ENCODE measurements at places on chromosomes 3 and 15.

- DNase-seq = no peak
Observed at GRCh38 chr3:28595372-28595771, 246.7 kb upstream of the AZI2 start.

DNA sequence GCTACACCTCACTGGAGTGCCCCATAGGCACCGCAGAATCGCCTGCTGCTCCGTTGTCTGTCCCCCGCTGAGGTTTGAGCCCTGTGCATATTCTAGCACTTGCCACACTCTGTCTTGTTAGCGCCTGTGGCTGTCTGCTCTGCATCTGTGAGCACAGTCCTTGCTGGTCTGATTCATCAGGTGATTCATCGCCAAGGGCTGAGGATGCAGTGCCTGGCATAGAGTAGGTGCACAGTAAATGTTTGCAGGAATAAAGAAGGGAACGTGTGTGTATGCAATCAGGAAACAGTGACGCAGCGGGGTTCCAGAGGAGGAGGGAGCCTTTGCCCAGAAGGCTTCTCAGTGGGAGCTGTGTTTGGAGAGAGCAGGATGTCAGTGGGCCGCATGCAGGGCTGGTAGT lies 124.0 kb upstream of the PLXNA1 start:
- peak; percentile 64 for DNase-seq

DNA sequence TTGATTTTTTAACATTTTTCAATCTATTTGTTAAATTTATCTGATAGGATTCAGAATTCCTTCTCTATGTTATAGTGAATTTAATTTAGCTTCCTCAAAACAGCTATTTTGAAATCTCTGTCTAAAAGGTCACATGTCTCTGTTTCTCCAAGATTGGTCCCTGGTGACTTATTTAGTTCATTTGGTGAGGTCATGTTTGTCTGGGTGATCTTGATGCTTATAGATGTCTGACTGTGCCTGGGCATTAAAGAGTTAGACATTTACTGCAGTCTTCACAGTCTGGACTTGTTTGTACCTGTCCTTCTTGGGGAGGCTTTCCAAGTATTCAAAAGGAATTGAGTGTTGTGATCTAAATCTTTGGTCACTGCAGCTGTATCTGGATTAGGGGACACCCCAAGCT lies 169.5 kb upstream of the C2CD4B start:
- DNase-seq = no peak

DNA sequence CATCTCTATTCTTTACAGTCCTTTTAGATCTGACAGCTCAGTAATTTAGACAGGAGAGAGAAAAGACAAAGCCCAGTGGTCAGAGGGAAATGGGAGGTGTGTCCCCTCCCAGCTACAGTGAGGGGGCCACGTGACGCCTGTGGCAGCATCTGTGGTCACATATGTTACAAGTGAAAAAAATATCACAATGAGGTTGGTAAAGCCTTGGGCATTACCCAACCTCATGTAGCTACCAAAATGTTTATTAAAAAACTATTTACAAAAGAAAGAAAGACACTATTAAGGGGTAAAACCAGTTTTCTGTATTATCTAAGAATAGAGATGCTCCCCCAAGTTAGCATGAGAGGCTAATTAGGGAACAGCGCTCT lies 42.9 kb upstream of the PLCL2 start:
- DNase-seq = no peak

GRCh38 chr15:84725001-84725491 lies 9.1 kb upstream of the SEC11A start:
- DNase-seq = no peak

GRCh38 chr3:194270627-194271459 lies 80.3 kb downstream of the CPN2 start:
- DNase-seq = peak; percentile 95

- DNase-seq = peak; percentile 46
Observed at GRCh38 chr3:141386611-141387111, 18.4 kb downstream of the ZBTB38 start.

GRCh38 chr3:49791571-49791970 lies 5.2 kb upstream of the IP6K1 start:
- no peak for DNase-seq

DNA sequence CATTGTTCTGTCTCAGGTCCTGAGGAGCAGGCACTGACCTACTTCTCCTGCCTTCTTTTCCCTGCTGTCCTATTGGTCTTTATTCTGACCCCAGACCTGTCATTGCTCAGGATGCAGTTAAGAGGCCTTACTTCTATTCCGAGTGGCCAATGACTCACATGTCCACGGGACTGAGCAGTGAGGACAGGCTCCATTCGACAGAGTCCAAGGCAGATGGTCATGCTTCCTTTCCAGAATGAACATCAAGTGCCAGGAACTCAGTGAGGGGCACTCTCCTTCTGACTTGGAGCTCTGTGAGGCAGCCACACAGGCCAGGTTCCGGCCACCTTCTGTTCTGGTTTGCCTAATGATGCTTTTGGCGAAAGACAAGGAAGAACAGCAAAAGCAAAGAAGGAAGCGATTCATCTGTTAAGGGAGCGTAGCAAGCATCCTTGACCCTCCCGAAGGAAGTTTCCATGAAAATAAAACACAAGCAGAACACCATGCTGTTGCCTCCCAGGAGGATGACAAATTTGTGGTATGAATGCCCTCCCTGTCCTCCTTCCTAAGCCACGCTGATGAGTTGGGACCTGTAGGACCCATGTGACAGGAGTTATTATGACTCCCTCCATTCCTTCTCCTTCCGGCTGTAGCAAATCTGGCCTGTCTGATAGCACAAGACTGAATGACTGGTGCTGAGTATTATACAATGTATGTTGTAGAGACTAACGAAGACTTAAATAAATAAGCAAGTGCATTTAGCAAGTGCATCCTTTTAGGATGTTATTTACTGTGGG lies 14.4 kb upstream of the TPRG1 start:
- DNase-seq = no peak

- no peak for DNase-seq
Observed at GRCh38 chr3:46095307-46095706, 68.0 kb upstream of the XCR1 start.

DNA sequence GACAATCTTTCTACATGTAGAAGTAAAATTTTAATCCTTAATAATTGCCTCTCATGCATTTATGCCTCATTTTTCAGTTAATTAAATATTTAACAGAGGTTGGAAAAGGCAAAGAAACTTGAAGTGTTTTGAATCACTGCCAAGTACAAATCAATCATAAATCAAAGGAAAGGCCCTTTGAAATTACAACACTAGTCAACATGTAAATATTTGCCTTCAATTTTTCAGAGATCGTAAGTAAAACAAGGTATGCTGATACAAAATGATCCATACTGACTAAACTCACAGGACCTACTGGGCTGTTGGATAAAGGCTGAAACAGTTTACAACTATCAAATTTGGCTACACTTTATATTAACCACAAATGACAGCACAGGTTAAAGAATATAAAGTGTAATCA lies 33.9 kb downstream of the ZBBX start:
- DNase-seq = no peak

DNA sequence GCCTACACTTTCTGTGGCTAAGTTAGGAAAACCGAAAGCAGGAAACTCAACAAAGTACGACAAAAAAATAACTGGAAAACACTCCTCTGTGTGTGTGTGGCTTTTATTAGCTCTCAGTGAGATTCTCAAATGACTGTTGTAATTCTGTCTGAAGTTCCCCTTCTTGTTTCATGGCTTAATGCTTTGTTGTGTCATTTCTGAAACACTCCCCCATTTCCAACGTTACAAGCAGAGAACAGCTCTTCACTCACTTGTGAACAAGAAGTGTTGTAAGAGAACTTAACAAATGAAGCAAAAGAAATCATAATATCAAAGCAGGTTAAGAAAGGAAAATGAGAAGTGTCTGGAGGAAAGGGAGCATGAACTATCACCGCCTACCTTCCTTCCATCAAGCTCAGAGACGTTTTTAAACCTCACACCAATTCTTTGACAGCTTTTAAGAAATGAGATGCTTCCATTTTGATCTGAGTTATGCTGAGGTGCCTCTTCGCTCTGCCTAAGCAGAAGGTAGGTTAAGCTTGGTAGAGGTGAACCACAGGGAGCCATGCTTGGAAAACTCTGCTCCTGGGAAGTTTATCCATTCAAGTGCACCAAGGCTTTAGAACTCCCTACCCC lies 12.4 kb upstream of the SEC62 start:
- DNase-seq = no peak

DNA sequence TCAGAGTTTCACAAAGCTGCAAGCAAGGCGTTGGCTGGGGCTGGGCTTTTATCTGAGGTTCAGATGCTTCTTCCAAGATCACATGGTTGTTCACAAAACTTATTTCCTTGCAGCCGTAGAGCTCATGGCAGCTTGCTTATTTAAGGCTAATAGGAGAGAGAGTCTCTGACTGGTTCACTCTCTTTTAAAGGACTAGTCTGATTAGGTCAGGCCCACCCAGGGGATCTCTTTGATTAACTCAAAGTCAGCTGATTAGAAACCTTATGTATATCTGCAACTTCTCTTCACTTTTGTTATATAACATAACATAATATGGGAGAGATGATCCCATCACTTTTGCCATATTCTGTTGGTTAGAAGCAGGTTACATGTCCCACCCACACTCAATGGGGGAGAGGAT lies 99.9 kb upstream of the CCNL1 start:
- no peak for DNase-seq

GRCh38 chr3:157132936-157133335 lies 27.0 kb downstream of the CCNL1 start:
- DNase-seq = peak; percentile 80

DNA sequence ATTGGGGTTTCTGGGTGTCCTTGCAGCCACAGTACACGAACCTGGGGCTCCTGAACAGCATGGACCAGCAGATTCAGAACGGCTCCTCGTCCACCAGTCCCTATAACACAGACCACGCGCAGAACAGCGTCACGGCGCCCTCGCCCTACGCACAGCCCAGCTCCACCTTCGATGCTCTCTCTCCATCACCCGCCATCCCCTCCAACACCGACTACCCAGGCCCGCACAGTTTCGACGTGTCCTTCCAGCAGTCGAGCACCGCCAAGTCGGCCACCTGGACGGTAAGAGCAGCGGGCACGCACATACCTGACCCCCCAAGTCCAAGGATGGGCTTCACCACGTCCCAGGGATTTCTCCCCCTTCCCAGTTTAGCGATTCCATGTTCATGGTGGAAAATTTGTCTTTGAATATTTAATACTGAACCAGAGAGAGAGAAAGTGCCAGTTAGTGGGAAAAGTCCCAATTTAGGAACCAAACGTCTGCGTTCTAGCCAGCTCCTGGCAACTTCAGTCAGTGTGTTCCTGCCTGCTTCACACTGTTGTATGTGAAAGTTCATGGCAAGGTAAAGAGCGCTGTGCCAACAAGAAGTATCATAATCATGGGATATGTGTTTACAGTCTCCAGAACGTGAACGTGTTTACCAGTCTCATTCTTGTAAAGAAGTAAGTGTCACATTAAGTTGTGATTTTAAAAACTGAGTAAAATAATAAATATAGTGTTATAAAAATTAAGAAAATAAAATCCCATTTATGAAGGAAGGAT lies 177.2 kb downstream of the TP63 start:
- DNase-seq = no peak

DNA sequence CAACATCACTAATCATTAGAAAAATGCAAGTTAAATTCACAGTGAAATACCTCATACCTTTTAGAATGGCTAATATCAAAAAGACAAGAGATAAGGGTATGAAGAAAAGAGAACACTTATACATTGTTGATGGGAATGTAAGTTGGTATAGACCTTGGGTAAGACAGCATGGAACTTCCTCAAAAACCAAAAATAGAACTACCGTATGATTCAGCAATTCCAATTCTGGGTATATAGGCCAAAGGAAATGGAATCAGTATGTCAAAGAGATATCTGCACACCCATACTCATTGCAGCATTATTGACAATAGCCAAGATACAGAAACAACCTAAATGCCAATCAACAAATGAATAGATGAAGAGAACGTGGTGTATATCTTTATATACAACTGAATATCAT lies 166.8 kb upstream of the LRRN1 start:
- DNase-seq = no peak

- no peak for DNase-seq
Observed at GRCh38 chr3:31710123-31710803, 177.5 kb downstream of the STT3B start.

- no peak for DNase-seq
Observed at GRCh38 chr3:10364806-10365205, 43.9 kb upstream of the SEC13 start.

DNA sequence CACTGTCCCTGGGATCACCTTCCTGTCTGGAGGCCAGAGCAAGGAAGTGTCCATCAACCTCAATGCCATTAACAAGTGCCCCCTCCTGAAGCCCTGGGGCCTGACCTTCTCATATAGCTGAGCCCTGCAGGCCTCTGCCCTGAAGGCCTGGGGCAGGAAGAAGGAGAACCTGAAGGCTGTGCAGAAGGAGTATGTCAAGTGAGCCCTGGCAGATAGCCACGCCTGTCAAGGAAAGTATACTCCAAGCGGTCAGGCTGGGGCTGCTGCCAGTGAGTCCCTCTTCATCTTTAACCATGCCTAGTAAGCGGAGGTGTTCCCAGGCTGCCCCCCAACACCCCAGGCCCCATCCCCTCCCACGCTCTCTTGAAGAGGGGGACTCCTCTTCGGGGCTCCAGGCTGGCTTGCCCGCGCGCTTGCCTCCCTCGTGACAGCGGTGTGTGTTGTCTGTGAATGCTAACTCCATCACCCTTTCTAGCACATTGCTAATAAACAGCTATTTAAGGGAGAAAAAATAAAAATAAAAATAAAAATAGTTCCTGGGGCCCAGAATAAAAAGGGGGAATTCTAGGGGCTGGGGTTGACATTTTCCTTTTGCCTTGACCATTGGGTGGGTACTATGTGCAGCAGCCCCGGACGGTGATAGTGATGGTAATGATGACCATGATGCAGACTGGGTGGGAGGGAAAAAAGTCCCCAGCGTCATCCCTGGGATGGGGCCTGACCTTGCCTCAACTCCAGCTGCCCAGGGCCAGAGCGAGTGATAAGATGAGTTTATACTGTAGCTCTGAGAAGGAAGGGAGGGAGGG lies 3.3 kb upstream of the ALAS1 start:
- no peak for DNase-seq

DNA sequence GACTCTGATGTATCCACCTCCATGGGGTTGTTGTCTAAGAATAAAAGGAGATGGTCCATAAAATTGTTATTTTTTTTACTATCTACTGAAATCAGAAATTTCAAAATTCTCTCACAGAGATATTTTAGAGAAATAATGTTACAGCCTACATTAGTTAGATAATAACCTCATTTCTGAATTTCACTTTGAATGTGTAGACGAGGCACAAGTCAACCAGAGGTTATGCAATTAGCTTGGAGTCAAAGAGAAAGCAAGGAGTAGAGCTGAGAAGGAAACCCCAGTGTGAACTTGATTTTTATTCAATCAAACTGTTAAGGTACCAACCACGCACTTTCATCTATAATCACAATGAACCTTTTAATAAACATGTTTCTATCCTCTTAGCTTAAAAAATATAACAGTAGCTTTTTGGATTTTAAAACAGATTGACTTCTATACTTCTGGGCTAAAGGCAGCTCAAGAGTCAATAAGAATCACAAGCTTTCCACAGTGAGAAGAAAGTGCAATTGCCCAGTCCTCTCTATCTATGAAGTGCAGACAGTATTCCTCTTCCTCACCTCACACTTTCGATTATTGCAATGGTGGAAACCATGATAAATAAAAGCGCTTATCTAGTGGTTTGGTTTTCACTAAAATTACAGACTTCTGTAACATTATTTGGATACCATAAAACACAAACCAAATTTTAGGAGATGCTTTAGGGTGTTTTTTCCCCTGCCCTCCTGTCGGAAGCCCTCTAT lies 403.2 kb downstream of the ZBTB20 start:
- DNase-seq = no peak

Data from nucleus accumbens (tissue), 56 donors.